HFFc6 (cell line): ENCODE measurements at places on chromosomes 7 and 10. TPM values are rescaled to one million over a fixed set of nuclear protein-coding genes. Genes with fewer than 3 reads are reported as not detected.
A peak's percentile ranks its signal among the peaks of the same experiment; 100 is the strongest.

Gene SEMA3D
- total RNA-seq, result 11.9 to 22.4 TPM (median 20.5 TPM) in 3 replicates

GRCh38 chr7:38244516-38244915 is 28.9 kb downstream of the TARP start:
- no peak overlapping the region for H3K27ac ChIP-seq
- no peak overlapping the region for H3K4me3 ChIP-seq
- H3K4me1 ChIP-seq, result no peaks in the 10 kb centered on the region

Gene AKR1D1
- 0.17 to 0.21 TPM in 2 of 3 replicates, not detected in the other for total RNA-seq

- peaks cover 14% of the 10 kb centered on the region for H3K4me1 ChIP-seq
- H3K4me3 ChIP-seq, result peak overlapping the region; percentile 99
- H3K27ac ChIP-seq, result peak overlapping the region; percentile 100; the same call in 1 of the 2 replicates
- no peak for DNase-seq
- no peaks in the 10 kb centered on the region for H3K36me3 ChIP-seq
- H3K27me3 ChIP-seq, result peaks cover 3% of the 10 kb centered on the region; the same call in 1 of the 2 replicates
Measured at GRCh38 chr7:96707901-96708774, 1.5 kb downstream of the SEM1 start.

Gene NPY4R2
- 0.36 TPM in 1 of 3 replicates, not detected in the others for total RNA-seq

- peaks cover 12% of the 10 kb centered on the region for H3K27me3 ChIP-seq
- no peaks in the 10 kb centered on the region for H3K36me3 ChIP-seq
- H3K4me3 ChIP-seq, result no peak overlapping the region
- no peak overlapping the region for H3K27ac ChIP-seq
- H3K4me1 ChIP-seq, result no peaks in the 10 kb centered on the region
- DNase-seq, result no peak
Measured at GRCh38 chr7:25132430-25132829, 7.4 kb upstream of the CYCS start.

- H3K27ac ChIP-seq, result peak overlapping the region; percentile 94; the same call in 1 of the 2 replicates
- H3K36me3 ChIP-seq, result peaks cover 28% of the 10 kb centered on the region; the same call in 1 of the 2 replicates
Measured at GRCh38 chr10:69090685-69091084, 2.8 kb downstream of the SRGN start.

DNA sequence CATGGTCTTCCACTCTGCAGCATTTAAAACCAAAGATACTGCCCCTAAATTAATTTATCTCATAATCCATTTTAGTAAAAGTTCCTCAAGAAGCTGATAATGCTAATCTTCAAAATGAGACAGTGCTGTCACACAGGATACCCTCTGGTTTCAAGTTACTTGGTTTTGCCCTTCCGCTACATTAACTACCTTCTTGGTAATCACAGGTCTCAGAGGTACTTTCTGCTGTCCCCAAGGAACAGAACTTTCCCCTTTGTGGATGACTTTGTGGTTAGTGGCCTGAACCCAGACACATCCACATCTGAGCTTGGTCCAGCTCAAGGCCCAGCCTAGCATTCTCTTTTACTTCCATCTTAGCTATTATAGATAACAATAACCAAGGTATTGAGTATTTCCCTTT is 88.8 kb upstream of the TMEM26 start:
- no peak for DNase-seq
- H3K36me3 ChIP-seq, result no peaks in the 10 kb centered on the region
- H3K27ac ChIP-seq, result no peak overlapping the region
- H3K4me3 ChIP-seq, result no peak overlapping the region
- H3K27me3 ChIP-seq, result peaks cover 6% of the 10 kb centered on the region; the same call in 1 of the 2 replicates
- H3K4me1 ChIP-seq, result no peaks in the 10 kb centered on the region

- no peaks in the 10 kb centered on the region for H3K36me3 ChIP-seq
- no peak for DNase-seq
- no peaks in the 10 kb centered on the region; the same call in 1 of the 2 replicates for H3K27me3 ChIP-seq
- no peak overlapping the region for H3K27ac ChIP-seq
- no peaks in the 10 kb centered on the region for H3K4me1 ChIP-seq
- no peak overlapping the region for H3K4me3 ChIP-seq
Measured at GRCh38 chr7:52481571-52481970, 553.9 kb upstream of the POM121L12 start.

Gene ZNF107
- total RNA-seq, result 2.5 to 3.4 TPM (median 2.8 TPM) in 3 replicates

DNA sequence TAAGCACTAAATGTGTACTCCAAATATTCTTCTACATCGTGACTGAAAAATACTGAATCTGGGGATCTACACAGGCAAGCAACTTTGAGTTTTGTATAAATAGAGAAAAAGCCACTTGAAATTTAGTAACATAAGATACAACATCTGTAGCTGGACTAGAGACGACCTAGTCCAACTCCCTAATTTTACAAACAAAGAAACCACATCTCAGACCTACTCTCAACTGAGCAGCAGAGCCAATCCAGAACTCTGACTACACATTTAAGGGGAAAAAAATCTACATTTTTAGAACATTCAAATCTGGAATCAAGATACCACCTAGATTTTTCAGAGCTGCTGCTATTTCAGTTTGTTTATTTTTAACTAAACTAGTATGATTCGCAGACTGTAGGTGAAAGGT is 88.9 kb downstream of the CABCOCO1 start:
- DNase-seq, result no peak
- peak overlapping the region; percentile 78 for H3K27ac ChIP-seq
- H3K36me3 ChIP-seq, result no peaks in the 10 kb centered on the region
- peak overlapping the region; percentile 57; the same call in 1 of the 2 replicates for H3K4me3 ChIP-seq
- H3K4me1 ChIP-seq, result peaks cover 69% of the 10 kb centered on the region

Gene LGI1
- not detected in 2 replicates for total RNA-seq

- peaks cover 23% of the 10 kb centered on the region for H3K36me3 ChIP-seq
- H3K27me3 ChIP-seq, result no peaks in the 10 kb centered on the region; the same call in 1 of the 2 replicates
- no peak for DNase-seq
- H3K4me1 ChIP-seq, result peaks cover 17% of the 10 kb centered on the region
- H3K4me3 ChIP-seq, result no peak overlapping the region
Measured at GRCh38 chr10:119826771-119827170, 45.9 kb downstream of the MCMBP start.

- H3K36me3 ChIP-seq, result no peaks in the 10 kb centered on the region
- no peak overlapping the region for H3K27ac ChIP-seq
- H3K4me1 ChIP-seq, result peaks cover 23% of the 10 kb centered on the region
- no peaks in the 10 kb centered on the region for H3K27me3 ChIP-seq
- H3K4me3 ChIP-seq, result no peak overlapping the region
Measured at GRCh38 chr7:78683566-78683965, 769.9 kb downstream of the MAGI2 start.

Gene GPR26
- not detected in 3 replicates for total RNA-seq

Gene SEPTIN7
- 290 to 318 TPM (median 296 TPM) in 3 replicates for total RNA-seq

Gene INA
- total RNA-seq, result 0.99 to 1.3 TPM in 2 of 3 replicates, not detected in the other

DNA sequence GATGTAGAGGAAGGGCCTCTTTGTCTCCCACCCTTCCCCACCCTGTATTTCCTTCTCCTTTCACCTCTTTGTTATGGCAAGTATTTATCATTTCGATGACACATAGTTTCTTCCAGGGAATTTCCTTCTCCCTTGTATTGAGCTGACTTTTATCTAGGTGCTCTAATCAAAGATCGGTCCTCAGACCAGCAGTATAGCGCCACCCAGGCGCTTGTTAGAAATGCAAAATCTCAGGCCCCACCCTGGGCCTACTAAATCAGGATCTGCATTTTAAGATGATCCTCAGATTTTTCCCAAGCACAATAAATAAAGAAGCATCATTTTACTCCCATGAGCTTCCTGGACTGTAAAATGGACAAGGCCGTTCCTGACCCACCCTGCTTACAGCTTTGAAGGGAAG is 12.0 kb upstream of the GOT1 start:
- no peak overlapping the region for H3K27ac ChIP-seq
- H3K4me3 ChIP-seq, result no peak overlapping the region
- no peaks in the 10 kb centered on the region for H3K4me1 ChIP-seq
- peaks cover 16% of the 10 kb centered on the region for H3K27me3 ChIP-seq

Gene MYL10
- total RNA-seq, result not detected in 3 replicates

Gene AS3MT
- 1.8 to 4.1 TPM (median 3.0 TPM) in 3 replicates for total RNA-seq

GRCh38 chr10:22473044-22473443 is 127.7 kb downstream of the SPAG6 start:
- no peak overlapping the region for H3K27ac ChIP-seq
- no peak overlapping the region for H3K4me3 ChIP-seq
- DNase-seq, result no peak

Gene OR2A42
- not detected in 2 replicates for total RNA-seq

Gene ZNF503
- 9.7 and 17.7 TPM in 2 replicates for total RNA-seq

Gene KLF14
- not detected in 3 replicates for total RNA-seq

DNA sequence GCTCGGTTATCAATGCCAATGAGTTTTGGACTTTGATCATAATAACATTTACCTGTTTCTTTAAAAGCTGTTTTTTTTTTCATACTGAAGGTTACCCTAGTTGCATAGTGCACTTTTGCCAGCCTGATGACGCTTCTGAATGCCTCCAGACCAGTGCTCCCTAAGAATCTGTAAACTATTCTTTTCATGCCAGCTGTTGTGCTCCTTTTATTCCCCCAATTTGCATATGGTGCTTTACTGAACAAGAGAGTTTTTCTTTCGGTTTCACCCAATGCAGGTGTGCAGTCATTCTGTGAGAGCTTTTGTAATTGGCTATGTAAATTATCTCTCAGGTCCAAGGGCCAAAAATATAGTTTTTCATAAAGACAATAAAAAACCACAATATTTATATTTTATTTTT is 48.1 kb upstream of the GLCCI1 start:
- H3K4me3 ChIP-seq, result no peak overlapping the region
- no peaks in the 10 kb centered on the region for H3K36me3 ChIP-seq
- no peak for DNase-seq
- no peak overlapping the region for H3K27ac ChIP-seq
- no peaks in the 10 kb centered on the region for H3K27me3 ChIP-seq

- peak; percentile 71 for DNase-seq
- peak overlapping the region; percentile 67 for H3K4me3 ChIP-seq
- peaks cover 53% of the 10 kb centered on the region for H3K4me1 ChIP-seq
- peak overlapping the region; percentile 84 for H3K27ac ChIP-seq
Measured at GRCh38 chr7:131057015-131057793, 270.5 kb upstream of the MKLN1 start.

GRCh38 chr10:91238191-91238590 is 17.7 kb downstream of the PCGF5 start:
- H3K27me3 ChIP-seq, result no peaks in the 10 kb centered on the region
- H3K27ac ChIP-seq, result no peak overlapping the region

Gene ADAM12
- total RNA-seq, result 5.2 to 11.2 TPM (median 6.8 TPM) in 3 replicates

Gene OR9A2
- total RNA-seq, result not detected in 3 replicates

GRCh38 chr10:11863353-11864109 is 40.4 kb downstream of the PROSER2 start:
- H3K27me3 ChIP-seq, result peaks cover 16% of the 10 kb centered on the region
- no peaks in the 10 kb centered on the region for H3K36me3 ChIP-seq
- DNase-seq, result no peak
- H3K4me3 ChIP-seq, result peak overlapping the region; percentile 21; the same call in 1 of the 2 replicates
- H3K4me1 ChIP-seq, result peaks cover 9% of the 10 kb centered on the region; the same call in 1 of the 2 replicates
- H3K27ac ChIP-seq, result no peak overlapping the region

Gene PLEKHA8
- 8.5 to 10.1 TPM (median 9.5 TPM) in 3 replicates for total RNA-seq

GRCh38 chr7:404812-405488 is 114.7 kb downstream of the PDGFA start:
- H3K4me3 ChIP-seq, result no peak overlapping the region
- no peaks in the 10 kb centered on the region for H3K4me1 ChIP-seq
- no peak for DNase-seq
- H3K36me3 ChIP-seq, result no peaks in the 10 kb centered on the region
- no peak overlapping the region for H3K27ac ChIP-seq

DNA sequence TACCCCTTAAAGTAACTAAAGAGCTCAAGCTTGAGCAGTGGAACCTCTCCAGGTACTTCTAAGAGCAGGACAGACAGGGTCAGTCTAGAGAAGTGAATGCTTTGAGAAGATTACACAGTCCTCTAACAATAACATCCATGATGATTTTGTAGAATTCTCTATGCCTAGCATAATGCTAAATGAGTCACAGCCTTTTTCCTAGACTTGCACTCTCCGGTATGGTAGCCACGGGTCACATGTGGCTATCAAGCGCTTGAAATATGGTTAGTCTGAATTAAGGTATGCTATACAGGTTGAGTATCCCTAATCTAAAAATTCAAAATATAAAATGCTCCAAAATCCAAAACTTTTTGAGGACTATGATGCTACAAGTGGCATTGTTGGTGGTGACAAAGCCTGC is 166.6 kb upstream of the MKLN1 start:
- H3K36me3 ChIP-seq, result peaks cover 13% of the 10 kb centered on the region
- H3K4me1 ChIP-seq, result peaks cover 74% of the 10 kb centered on the region
- no peaks in the 10 kb centered on the region for H3K27me3 ChIP-seq
- peak; percentile 30 for DNase-seq
- no peak overlapping the region for H3K4me3 ChIP-seq
- H3K27ac ChIP-seq, result peak overlapping the region; percentile 56; the same call in 1 of the 2 replicates

GRCh38 chr7:3912291-3912690 is 611.2 kb downstream of the SDK1 start:
- H3K36me3 ChIP-seq, result no peaks in the 10 kb centered on the region; the same call in 1 of the 2 replicates
- H3K27me3 ChIP-seq, result no peaks in the 10 kb centered on the region
- no peak for DNase-seq
- H3K4me3 ChIP-seq, result no peak overlapping the region

Gene MUC3A
- not detected in 3 replicates for total RNA-seq

DNA sequence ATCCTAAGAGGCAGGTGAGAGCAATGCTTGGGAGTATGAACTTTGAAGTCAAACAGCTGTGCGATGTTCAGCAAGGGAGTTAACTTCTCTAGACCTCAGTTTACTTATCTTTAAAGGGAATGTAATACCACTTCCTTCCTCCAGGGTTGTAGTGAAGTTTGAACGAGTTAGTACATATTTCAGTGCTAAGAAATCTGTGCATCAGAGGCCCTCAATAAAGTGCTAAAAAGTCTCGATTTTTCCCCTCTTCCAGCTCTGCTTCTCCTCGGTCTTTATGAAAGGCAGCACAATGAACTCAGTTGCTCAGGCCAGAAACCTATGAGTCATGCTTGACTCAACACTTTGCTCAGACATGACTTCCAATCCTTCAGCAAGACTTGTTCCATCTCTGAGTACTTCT is 418.9 kb downstream of the MDFIC start:
- peak overlapping the region; percentile 47 for H3K4me3 ChIP-seq
- no peaks in the 10 kb centered on the region for H3K27me3 ChIP-seq
- peak; percentile 84 for DNase-seq
- peak overlapping the region; percentile 77 for H3K27ac ChIP-seq
- H3K4me1 ChIP-seq, result peaks cover 30% of the 10 kb centered on the region

Gene ZRANB1
- 11.5 to 12.7 TPM (median 12.6 TPM) in 3 replicates for total RNA-seq

Gene ZNF777
- 14.5 to 15.4 TPM (median 15.4 TPM) in 3 replicates for total RNA-seq

Gene TMED4
- total RNA-seq, result 79.0 to 94.4 TPM (median 84.0 TPM) in 3 replicates

Gene COPS6
- total RNA-seq, result 246 to 309 TPM (median 265 TPM) in 3 replicates

DNA sequence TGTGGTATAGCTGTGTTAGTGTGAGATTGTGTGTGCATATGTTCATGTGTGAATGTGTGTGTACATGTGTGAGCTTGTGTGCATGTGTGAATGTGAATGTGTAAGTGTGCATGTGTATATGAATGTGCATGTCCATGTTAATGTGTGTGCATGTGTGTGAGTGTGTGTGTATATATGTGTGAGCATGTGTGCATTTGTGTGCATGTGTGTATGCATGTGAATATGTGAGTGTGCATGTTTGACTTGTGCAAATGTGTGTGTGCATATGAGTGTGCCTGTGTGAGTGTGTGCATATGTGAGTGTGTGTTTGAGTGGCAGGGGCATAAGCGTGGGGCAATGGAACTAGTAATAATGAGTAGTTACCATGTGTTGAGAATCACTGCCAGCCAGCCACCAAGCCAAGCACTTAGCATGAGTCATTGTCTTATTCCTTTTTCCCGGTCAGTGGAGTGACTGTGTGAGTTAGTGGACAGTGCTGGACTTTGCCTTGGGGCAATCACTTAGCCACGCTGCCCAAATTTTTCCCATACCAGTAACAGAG is 46.3 kb upstream of the SHH start:
- DNase-seq, result peak; percentile 23
- peaks cover 2% of the 10 kb centered on the region; the same call in 1 of the 2 replicates for H3K27me3 ChIP-seq
- no peak overlapping the region for H3K4me3 ChIP-seq
- H3K27ac ChIP-seq, result no peak overlapping the region
